ENCODE measurements at places on chromosomes 16 and 17.
A peak's percentile ranks its signal among the peaks of the same experiment; 100 is the strongest.

DNA sequence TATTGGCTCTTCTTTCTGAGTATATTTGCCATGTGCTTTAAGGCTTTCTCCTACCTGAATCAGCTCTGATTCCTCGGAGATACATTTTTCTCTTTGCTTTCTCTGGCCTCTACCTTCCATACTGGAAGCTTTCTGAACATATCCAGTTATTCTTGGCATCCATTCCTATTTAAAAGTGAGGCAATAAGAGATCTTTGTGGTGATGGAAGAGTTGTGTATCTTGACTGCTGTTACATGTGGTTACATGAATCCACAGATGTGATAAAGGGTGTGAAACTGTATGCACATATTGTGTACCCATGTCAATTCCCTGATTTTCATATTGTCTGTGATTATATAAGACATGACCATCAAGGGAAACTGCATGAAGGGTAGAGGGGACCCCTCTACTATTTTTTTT is 24.4 kb downstream of the UBE2O start:
- no peak for DNase-seq

GRCh38 chr16:4828567-4829321 is 18.3 kb downstream of the GLYR1 start:
- peak; percentile 55 for DNase-seq

DNA sequence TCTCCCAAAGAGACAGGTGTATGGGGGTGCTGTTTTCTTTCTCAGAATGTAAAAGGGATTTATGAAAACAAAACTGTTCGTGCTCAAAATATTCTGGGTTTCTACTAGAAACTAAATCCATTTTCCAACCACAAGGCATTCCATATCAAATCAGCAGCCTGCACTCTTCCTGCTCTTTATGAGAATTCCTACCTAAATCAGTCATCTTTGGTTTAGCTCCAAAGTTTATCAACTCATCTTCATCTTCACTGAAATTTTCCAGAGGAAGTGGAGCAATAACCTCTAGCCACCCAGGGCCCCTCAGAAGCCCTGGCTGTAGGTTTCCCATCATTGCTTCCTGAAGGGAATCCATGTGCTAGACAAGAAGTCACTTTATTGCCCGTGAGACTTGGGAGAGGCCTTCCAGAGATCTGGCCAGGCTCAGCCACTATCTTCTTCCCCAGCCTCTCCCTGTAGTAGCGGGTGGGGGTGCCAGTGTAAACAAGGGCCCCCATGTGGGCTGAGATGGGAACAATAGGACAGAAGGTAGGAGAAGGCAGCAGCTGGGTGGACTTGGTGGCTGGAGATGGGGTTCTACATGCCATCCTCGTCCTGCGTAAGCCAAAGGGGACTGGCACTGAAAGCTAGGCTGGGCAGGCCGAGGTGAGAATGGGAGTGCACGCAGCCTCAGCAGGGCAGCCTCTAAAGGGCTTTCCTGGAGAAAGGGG is 22.0 kb upstream of the ALDH3A1 start:
- DNase-seq, result no peak

GRCh38 chr16:88533932-88534637 is 36.1 kb upstream of the ZC3H18 start:
- peak; percentile 83 for DNase-seq

- no peak for DNase-seq
Observed at GRCh38 chr17:2146132-2146871, 91.4 kb downstream of the HIC1 start.

DNA sequence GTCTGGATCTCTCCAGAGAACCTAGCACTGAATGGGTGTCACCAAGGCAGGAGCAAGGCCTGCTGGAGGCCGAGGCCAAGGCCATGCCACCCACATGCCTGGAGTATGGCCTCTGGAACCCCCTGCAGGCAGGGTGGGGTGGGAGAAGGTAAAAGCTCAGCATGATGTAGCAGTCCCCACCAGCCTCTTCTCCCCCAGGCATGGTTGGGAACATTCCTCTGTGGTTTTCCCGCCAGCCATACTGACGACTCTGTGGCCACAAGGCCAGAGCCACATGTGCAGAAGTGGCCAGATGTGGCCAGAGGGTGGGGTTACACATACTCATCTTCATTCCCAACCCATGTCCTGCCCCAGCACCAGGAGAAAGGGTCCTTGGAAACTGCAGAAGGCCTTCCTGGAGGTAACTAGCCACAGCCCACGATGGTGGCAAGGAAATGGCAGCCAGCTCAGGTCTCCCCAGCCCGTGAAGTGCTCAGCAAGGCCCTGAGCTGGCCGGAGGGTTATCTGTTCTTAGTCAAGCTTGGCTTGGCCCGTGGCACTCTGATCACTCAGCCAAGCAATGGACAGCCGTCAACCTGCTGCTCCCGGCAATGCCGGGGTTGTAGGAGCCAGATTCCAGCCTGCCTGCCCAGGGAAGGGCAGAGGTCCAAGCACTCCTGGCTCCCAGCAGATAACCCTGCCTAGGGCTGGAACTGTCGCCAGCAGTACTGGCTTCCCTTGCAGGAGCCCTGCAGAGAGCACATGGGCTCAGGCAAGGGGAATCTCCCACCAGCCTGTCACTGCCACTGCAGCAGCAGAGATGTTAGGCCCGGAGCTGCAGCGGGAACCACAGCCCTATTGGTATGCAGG is 26.1 kb downstream of the HDAC5 start:
- DNase-seq, result peak; percentile 79

DNA sequence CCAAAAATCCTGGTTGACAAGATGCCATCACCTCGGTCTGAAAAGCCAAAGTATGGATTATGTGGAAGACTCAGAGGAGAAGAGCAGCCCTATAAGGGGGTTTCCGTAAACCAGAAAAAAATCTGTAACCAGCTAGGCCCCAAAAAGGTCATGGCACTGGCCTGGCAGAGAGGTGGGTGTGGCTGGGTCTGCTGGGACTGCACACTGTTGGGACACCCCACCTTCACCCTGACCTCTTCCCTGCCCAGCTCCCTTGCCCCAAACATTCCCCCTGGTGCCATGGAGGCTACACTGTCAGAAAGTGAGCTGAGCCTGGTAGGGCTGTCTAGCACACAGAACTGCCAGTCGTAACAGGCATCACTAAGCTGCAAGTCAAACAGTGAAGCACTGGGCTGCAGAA is 6.5 kb downstream of the SLC47A2 start:
- no peak for DNase-seq

- DNase-seq, result peak; percentile 48
Observed at GRCh38 chr17:50205111-50205962, 3.9 kb upstream of the COL1A1 start.

- DNase-seq, result no peak
Observed at GRCh38 chr17:77475016-77475976, 334.5 kb downstream of the SEC14L1 start.

DNA sequence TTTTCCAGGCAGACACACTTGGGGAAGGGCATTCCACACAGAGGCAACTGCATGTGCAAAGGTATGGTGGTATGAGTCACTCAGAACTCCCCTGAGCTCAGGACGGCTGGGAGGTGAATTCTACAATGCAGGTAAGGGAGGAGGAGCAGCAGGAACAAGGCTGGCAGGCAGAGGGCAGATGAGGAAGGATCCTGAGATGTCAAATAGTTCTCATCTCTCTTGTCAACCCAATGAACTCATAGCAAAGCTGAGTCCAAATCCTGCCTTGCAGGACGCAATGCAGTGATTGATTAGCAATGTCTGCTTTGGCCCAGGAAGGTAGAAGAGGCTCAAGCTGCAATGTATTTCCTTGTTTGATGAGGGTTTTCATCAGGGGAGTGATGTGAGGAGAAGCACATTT is 243.5 kb downstream of the XYLT1 start:
- DNase-seq, result no peak

DNA sequence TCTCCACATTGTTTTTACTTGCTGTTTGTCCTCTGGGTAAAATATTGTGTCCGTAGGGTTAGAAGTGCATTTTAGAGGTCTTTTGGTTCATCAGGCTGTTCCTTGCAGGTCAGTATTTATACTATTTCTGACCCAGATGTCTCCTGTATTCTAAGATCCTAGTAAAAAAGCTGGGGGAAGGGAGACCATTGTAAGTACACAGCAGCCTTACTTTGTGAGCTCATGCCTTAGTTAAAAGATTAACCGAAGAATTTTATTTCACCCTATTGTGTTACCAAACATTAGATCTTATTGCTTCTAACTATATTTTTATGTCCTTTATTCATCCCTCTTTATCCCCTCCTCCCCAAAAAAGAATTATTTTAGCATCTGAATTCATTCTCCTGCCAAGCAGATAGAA is 444.1 kb upstream of the RBFOX1 start:
- DNase-seq, result no peak

DNA sequence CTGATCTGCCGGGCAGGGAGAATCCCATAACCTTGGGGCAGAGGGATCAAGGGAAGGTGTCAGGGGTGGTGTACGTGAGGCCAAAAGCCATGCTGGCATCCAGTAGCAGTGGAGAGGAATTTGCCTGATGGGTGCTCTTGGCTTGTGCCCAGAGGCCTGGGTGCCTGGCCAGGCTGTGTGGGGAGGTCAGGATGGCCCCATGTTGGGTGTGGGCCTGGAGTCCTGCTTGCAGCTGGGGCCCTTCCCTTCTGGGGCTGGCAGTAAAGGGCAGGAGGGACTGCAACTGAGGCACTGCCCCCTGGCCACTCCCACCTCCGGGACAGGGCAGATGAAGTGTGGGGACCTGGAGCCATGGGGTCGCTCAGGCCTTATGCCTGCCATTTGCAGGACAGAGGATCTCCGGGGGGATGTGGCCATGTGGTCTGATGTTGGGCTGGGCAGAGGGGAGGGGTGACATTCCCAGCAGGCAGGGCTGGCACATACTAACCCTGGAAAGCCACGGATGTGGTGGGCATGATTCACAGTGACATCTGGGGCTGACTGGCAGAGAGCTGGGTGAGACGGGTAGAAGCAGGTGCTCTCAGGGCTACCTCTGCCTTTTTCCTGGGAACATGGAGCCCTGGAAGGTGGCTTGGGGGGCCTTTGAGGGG is 3.5 kb downstream of the FMNL1 start:
- no peak for DNase-seq

GRCh38 chr17:79621151-79621943 is 10.5 kb upstream of the RBFOX3 start:
- DNase-seq, result peak; percentile 4

DNA sequence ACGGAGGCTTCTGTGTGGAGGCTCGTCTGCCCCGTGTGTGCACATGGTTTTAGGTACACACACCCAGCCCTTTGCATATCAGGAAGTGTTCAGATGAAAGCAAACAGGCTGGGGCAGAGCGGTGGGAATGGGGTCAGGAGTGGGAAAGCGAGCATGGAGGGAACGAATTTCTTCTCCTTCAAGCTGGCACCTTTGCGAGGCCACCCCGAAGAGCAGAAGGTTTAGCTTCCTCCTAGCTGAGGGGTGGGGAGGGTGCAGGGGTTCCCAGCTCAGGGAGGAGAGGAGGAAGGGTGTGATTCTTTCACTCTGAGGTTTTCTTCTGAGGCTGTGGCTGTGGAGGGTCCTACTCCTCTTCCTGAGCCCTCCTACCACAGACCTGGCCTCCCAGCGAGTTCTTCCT is 83.6 kb downstream of the ABR start:
- no peak for DNase-seq

DNA sequence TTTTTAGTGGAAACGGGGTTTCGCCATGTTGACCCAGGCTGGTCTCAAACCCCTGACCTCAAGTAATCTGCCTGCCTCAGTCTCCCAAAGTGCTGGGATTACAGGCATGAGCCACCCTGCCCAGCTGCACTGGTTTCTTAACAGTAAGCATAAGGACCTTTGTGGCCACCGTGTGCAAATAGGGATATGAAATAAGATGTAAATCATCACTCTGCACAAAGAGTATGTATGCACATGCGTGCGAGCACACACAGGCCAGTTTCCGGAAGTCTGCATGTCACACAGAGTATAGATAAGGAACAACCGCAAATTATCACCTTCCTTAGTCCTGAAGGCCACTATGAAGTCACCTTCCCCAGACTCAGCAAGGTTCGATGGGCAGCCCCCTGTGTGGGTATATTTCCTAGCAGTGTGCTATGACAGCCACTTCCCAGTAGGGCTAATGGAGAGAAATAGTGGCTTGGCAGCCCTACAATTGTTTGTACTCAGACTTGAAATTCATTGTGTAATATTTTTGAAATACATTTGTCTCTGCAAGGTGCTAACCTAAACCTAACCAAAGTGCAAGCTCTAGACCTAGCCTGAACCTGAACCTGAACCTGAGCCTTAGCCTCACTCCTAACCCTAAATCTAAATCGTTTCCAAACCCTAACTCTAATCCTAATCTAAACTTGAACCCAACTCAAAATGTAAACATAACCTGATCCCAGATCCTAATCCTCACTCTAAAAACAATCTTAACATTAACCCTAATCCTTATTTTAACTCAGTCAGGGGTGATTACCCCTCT is 48.4 kb upstream of the SKAP1 start:
- DNase-seq, result no peak

- DNase-seq, result no peak
Observed at GRCh38 chr16:87186876-87187533, 130.2 kb downstream of the C16orf95 start.

DNA sequence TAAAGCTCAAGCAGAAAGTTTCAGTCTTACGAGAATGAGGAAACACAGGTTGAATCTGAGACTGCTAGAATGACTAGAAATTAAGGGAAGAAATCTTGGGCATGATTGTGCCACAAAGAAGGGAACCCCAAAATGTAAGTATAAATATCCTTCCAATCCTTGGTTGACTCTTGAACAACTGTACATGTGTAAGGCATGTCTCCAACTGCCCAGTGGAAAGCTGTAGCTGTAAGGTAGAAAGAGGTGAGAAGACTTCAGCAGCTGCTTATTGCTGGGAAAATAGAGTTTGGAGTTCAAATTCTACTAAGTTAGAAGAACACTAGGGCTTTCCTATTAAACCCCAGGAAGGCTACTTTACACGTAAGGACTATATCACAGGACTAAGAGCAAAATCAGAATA is 59.7 kb upstream of the NACA2 start:
- DNase-seq, result no peak

DNA sequence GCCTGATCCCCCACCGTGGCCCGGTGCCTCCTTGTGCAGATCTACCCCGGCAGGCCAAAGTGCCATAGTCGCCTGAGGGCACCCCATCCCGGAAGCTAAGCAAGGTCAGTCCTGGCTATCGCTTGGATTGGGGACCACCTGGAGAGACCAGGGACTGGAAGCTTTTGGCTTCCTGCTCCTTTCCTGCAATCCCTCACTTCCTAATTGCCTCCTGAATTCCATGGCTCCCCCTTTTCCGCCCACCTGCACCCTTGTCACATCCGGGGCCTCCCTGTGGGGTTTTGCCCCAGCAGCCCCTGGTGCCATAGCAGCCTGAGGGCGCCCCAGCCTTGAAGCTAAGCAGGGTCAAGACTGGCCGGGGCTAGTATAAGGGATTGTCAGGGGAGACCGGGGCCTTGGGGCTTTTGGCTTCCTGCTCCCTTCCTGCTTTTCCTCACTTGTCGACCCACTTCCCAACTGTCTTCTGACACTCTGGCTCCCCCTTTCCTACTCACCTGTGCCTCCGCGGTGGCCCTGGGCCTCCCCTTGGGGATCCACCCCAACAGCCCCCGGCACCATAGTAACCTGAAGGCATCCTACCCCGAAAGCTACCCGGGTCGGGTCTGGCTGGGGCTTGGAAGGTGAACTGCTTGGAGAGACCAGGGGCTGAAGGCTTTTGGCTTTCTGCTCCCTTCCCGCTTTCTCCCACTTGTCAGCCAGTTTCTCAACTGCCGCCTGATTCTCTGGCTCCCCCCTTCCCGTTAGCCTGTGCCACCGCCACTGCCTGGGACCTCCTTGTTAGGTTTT is 2293.6 kb downstream of the TP53TG3F start:
- no peak for DNase-seq

GRCh38 chr17:17736205-17737183 is 55.2 kb downstream of the RAI1 start:
- DNase-seq, result no peak
